ENCODE measurements at places on chromosomes 2 and 18.
A peak's percentile ranks its signal among the peaks of the same experiment; 100 is the strongest.

GRCh38 chr2:74893332-74893731, 59.4 kb downstream of the HK2 start:
- peak; percentile 76 for DNase-seq

DNA sequence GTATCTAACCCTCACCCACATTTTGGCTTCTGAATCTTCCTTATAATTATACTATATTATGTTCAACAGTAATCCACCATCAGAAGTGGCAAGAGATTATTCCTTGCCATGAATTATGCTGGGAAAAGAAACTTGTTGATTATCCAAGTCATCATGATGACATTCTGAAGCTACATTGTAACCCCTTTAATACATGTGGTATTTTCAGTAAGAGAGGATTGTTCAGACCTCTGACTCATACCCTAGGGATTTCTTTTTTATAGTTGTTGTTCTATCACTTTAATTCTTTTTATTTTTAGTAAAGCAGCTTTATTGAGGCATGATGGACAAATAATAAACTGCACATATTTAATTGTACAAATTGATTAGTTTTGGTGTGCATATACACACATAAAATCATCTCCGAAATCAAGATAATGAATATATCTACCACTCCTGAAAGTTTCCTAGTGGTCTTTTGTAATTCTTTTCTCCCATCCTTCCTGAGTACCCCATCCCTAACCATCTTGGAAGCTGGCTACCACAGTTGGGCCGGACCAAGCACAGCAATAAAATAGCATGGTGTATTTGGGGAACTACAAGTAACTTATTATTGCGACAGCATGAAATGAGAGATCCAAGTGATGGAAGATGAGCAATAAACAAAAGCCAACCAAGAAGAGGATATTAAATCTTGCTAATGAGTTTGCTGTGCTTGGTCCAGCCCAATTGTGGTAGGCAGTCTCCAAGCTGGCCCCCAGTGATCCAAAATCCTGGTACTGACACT, 159.9 kb downstream of the BARD1 start:
- peak; percentile 20 for DNase-seq

- no peak for DNase-seq
Observed at GRCh38 chr2:166643980-166644379, 149.9 kb upstream of the SCN7A start.

DNA sequence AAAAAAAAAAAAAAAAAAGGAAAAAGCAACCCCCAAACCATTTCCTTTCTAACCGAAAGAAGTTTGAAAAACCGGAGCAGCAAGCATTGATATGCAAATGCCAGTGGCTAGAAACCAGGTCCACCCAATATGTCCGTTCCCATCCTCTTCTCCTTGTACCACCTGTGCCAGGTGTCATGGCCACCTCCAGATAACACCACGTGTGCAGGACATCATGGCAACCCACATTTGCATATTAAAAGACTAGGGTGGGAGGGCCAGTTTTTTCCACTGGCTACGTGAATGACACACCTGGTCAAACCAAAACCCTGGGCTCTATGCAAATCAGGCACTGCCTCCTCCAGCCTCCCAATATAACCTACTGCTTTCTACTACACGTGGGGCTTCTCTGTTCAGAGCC, 303.3 kb upstream of the GULP1 start:
- no peak for DNase-seq

GRCh38 chr2:86066007-86066578, 39.6 kb downstream of the POLR1A start:
- DNase-seq: no peak

DNA sequence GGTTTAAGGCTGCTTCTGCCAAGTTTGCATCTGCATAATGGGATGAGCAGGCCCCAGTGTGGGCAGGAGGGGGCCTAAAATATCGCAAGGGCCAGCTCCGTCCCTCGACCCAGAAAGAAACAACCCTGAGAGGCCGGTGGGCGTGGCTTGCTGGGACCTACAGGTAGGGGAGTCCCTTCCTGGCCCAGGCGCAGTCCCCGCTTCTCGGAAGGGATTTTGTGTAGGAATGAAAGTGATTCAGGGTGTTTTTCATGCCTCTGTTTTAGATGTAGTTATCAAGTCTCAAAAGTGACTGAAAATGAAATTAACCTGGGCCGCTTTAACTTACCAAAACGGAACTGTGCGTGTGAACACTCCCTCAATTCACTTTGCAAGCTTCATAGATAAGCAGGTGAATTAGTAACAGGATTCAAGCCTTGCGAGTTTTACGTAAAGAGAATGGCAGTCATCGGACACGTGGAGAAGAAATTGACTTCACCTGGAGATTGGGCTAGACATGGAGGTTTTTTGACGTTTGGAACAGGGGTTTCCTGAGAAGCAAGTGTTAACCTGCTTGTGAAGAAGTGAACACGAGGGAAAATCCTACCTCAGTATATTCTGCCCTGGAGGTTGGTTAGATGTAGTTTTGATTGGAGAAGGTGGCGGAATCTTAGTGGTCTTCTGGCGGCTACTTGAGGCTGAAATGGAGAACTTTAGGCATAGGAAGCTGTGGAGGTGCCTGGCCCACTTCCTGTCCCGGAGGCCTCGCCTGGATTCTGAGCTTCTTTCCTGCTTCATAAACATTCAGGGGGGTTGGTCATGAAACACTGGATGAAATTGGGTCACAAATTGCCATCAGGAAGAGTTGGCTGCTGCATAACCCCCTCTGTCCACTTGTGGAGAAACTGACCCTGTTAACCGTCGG, 1.7 kb downstream of the NCK2 start:
- DNase-seq: no peak

- peak; percentile 87 for DNase-seq
Observed at GRCh38 chr2:237122214-237122666, 36.6 kb downstream of the COPS8 start.

- no peak for DNase-seq
Observed at GRCh38 chr2:60899892-60900249, 18.5 kb downstream of the REL start.

DNA sequence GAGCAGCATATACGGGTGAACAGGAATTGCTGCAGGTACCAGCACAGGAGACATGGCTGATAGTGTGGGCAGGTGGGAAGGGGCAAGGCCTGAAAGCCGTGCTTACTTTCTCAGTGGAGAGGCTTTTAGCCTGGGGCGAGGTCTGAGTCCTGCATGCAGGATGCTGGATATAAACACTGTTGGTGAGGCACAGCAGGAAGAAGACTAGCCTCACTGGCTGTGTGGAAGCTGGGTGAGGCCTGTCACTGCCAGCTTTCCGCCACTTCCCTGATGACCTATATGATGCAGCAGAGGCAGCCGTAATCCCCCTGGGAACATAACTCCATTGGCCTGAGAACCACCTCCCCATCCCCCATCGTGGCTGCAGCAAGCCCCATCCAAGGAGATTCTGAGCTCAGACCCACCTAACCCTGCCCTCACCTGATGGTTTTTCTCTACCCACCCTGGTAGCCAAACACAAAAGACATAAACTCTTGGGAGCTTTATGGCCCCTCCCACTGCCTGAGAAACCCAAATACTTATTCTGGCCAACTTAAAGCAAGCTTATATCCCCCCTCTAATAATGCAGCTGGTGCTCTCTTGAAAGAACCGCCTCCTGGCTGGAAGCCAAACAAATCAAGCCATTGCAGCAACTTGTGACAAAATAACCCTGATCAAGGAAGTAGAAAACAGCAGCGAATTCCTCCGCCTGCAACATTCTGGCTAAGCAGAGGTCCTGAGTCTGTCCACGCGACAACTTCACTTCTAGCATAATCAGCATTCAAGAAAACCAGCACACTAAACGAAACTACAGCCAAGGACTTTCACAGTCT, 54.6 kb upstream of the DSC1 start:
- DNase-seq: no peak

DNA sequence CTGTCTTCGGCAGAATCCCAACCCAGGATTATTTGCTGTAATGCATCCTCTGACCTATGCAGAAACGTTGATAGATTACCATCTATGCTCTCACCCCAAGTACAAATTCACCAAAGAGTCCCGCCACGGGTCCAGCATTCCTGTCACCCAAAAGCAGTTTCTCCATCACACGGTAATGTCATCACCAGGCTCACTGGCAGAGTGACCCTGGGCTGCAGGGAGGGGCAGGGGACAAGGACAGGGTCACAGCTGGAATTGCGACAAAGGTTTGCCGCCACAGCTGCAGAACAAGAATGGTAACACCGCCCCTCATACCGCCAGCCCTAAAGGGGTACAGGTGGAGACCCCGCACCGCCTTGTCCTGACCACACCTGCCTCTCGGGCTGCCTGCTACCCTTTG, 40.8 kb upstream of the TMEM177 start:
- DNase-seq: no peak

DNA sequence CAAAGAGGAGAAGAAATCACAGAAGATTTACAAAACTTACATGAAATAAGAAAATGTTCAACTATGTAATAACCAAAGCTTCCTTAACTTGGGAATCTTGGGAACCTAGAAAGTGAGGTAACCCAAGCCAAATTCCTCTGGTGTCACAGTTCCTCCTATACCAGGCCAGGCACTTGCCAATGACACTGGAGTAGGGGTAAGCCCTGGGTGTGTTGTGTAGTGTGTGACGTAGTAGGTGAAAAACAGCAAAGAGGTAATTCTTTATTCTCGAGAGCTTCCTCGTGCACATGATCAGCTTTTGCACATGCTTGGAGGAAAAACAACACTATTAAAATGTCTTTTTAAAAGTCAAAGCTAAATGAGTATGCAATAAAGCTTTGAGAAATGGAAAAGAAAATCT, 118.0 kb downstream of the METTL8 start:
- DNase-seq: no peak

DNA sequence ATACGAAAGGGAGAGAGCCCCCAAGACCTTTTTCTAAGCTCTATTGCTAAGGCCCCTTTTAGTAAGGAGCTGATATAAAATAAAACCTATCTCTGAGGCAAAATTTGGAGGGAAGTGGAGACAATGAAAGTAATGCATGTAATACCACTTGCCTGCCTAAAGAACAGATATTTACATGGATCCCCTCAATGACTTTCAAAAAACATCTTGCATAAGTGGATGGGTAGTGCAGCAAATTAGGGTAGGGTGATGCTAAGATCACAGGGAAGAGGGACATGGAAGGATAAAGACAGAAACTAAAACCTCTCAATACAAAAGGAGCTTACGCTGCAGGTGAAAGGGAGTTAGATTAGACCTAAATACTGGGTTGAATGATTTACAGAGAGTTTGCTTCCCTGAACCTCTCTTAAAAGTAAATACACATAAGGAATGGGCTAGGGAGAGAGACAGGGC, 1.1 kb downstream of the ZNF513 start:
- DNase-seq: no peak

GRCh38 chr2:237704501-237705434, 77.4 kb downstream of the LRRFIP1 start:
- DNase-seq: peak; percentile 77

- DNase-seq: no peak
Observed at GRCh38 chr2:233093166-233093448, 33.0 kb downstream of the INPP5D start.

DNA sequence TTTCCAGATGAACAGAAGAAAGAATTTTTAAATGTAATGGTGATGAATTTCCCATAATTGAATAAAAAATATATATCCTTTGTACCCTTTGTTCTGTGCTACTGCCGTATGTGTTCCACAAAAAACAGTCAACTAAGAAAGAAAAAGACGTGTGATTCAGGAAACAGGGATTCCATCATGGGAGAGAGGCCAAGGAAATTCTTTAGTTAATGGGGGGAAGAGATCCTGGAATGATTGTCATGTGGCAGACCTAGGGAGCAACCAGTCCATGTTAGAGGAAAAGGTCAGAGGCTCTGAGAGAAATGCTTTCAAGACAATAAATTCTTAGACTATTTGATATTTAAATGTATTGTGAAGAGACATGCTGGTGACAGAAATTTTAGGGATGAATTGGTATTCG, 76.6 kb downstream of the CPO start:
- DNase-seq: peak; percentile 18

DNA sequence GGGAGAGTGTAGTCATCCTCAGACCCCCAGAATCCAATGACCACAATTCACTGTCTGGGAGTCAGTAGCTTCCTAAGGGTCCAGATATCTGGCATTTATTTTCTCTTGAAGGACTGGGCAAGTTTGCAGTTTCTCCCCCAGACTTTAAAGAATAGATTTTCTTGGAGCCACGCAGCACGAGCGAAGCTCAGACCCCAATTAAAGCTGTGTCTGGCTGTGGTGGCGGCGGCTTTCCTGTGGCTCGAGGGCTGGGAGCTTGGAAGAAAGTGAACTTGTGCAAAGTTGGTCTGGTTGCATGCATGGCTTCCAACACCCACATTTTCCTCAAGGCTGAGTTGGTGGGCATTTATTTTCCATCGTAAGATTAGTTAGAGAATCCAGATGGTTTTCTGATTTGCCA, 105.0 kb downstream of the ACKR3 start:
- no peak for DNase-seq

- DNase-seq: no peak
Observed at GRCh38 chr18:68839701-68840100, 41.8 kb downstream of the CCDC102B start.

GRCh38 chr18:41993151-41993550, 38.1 kb downstream of the PIK3C3 start:
- DNase-seq: peak; percentile 7

DNA sequence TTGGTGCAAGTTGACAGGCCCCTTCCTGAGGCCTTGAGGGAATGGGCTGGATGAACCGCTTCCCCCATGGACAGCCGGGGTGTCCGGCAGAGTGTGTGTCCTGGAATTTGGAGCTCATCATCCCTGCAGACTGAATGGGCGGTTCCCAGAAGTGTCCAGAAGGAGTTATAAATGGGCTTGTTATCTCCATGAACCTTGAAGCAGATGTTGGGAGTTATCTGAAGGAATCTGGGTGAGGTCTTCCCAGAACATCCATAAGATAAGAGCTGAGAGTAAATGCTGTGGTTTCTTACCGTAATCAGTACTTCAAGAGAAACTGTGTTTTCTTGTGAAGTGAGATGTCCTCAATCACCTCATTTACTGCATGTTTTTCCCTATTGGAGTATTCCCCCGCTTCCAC, 21.1 kb downstream of the PLB1 start:
- no peak for DNase-seq

GRCh38 chr2:206082298-206082843, 3.6 kb downstream of the INO80D start:
- no peak for DNase-seq

DNA sequence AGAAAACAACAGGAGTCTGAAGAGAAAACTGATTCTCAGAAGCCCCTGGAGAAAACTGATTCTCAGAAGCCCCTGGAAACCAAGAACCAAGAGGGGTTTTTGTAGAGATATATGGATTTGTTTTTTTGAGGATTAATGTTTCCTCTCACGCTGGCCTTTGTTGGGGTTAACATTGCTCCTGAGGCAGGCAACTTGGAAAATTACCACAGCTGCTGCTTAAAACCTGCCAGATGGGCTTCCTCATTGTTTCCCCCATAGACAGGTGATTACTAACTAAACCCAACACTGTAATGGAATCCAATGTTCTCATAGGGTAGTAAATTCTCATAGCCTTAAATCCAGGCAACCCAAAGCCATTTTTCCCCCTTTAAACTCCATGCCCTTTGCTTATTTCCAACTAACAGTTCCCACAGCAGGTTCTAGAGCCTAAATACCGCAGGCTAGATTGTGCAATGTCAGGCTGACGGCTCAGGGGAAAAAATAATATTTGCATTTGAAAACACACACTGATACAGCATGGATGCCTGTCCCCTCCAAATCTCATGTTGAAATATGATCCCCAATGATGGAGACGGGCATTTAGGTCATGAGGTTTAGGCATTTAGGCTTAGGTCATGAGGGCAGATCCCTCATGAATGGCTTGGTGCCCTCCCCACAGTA, 272.3 kb upstream of the PKDCC start:
- DNase-seq: no peak

- DNase-seq: peak; percentile 80
Observed at GRCh38 chr2:174972924-174973323, 32.3 kb downstream of the CHN1 start.

Measured in AG10803 (cell line).